ENCODE measurements at places on chromosomes 11 and 22. TPM values are rescaled to one million over a fixed set of nuclear protein-coding genes. Genes with fewer than 3 reads are reported as not detected.

DNA sequence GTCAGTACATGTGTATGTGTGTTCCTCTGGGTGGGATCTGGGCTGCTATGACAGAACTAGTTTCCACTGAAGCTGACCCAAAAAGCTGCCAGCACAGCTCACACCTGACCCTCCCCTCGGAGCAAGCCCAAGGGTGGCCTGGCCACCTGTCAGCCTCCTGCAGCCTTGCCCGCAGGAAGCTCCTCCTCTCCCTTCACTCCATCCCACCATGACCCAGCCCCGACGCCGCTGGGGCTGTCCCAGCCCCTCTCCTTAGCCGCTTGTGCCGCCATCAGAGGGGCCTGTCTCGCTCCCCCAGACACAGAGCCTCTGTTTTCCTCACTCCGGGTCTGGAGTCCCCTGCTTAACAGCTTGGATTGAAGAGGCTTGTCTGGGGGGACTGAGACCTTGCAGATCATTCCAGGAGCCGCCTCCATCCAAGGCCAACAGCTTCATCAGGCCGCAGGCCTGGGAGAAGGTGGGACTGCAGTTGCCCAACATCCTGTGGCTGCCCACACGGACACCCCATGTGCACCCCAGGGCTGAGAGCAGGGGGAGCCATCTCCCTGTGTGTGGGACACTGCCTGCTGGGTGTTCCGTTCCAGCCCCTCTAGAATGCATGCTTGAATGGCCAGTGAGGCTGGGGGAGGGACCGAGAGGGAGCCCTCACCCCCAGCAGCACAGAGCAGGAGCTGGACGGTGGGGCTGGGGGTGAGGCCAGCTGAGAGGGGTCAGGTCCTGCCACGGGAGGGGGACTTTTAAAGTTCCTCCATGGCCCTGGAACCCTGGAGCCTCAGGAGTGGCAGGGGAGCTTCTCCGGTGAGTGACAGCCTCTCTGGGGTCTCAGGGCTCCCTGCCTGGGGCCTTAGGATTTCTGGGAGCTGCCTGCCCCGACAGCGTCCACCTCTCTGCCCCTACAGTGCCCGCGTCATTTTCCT is 696 bp downstream of the MRGPRF start:
- no peak for DNase-seq

- DNase-seq, result no peak
Observed at GRCh38 chr11:25052844-25053243, 556.0 kb downstream of the LUZP2 start.

CPSF7 gene
- 128 TPM for total RNA-seq

GRCh38 chr11:102912482-102912830 is 37.7 kb upstream of the MMP12 start:
- no peak for DNase-seq

DNA sequence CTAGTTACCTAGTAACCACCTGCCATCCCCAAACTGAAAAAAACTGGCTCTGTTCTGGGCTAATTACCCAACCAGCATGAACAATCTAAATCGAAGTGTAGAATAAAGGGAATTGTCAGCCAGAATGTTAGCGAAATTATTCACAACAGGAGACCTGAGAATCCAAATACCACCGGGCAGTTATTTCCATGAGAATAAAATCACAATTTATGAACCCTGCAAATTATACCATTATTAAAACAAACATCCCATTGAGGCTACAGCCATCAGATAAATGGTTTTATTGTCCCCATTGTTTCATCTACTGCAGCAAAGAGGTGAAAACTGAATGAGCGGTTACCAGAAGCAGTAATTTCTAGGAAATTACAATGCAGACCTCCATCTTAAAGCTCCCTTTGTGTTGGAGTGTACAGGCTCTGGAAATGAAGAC is 21.7 kb downstream of the FAM168A start:
- DNase-seq, result no peak

DNA sequence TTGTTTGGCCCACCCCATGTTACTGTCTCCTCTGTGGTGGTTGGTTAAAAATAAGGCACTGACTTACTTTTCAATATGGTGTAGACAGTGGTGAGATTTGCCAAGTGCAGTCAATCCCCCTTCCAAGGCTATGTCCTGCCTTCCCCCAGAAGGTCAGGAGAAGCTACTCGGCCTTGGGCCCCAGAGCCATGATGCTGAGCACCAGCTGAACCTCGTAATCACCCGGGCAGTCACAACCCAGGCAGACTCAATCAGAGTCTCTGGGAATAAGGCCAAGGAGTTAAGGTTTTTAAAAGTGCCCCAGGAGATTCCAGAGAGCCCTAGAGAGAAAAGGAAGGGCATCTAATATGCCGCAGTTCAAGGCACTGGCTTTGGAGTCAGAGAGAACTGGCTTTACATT is 23.8 kb downstream of the MYO18B start:
- DNase-seq, result no peak

Data from Caco-2 (cell line).